ENCODE measurements at places on chromosomes 12 and 14.

DNA sequence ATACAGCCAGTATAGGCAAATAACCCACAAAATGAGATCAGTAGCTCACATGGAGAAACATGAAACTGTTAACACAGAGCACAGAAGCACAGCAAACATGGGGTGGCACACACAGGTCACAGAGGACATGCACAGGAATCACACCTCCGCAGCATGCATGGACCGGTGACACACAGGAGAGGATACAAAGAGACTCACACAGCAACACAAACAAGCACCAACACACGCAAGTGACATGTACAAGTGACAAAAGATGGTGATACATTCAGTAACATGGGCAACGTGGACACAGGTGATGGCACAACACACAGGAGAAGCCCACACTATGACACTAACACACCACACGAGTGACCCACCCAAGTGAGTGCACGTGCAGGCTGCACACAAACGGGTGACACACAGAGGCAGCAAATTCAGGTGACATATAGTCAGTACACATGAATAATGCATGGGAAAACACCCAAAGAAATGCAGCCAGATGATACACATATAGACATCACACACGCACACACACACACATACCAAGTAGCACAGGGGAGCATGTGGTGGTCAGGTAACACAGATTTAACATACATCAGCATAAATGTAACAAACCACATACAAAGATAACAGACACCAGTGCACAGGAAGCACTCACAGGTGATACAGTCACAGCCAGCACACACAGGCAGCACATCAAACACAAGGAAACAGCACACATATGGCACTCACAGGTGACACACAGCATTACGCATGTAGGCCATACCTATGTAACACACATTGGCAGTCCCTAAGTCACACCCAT is 216.0 kb upstream of the SFSWAP start:
- no peak for DNase-seq

DNA sequence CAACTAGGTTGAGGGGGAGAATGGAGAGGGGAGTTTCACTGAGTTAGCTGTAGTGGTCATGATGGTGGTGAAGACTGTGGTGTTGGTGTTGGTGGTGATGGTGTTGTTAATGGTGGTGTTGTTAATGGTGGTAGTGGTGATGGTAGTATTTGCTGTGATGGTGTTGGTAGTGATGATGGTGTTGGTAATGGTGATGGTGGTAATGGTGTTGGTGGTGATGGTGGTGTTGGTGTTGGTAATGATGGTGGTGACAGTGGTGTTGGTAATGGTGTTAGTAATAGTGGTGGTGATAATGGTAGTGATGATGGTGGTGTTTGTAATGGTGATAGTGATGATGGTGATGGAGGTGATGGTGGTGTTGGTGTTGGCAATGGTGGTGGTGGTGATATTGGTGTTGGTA is 9.1 kb downstream of the C1R start:
- DNase-seq, result no peak

- DNase-seq, result no peak
Observed at GRCh38 chr14:68014771-68015170, 195.2 kb downstream of the RAD51B start.

DNA sequence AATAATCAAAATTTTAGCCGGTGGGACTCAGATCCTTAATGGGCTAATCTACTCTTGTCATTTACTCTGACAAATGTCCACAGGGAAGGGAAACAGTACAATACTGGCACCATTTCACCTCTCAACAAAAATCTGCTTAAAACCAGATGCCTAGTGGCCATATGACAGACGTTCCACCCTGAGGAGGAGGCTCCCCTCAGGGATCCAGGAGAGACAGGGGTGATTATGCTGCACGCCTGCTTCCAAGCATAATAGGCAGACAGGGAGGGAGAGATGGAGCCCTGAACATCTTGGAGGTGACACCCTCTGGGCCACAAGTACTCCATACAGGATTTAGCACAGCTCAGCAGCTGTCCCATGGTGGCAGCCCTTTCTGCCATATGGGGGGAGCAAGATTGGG is 24.8 kb upstream of the AKAP6 start:
- no peak for DNase-seq

DNA sequence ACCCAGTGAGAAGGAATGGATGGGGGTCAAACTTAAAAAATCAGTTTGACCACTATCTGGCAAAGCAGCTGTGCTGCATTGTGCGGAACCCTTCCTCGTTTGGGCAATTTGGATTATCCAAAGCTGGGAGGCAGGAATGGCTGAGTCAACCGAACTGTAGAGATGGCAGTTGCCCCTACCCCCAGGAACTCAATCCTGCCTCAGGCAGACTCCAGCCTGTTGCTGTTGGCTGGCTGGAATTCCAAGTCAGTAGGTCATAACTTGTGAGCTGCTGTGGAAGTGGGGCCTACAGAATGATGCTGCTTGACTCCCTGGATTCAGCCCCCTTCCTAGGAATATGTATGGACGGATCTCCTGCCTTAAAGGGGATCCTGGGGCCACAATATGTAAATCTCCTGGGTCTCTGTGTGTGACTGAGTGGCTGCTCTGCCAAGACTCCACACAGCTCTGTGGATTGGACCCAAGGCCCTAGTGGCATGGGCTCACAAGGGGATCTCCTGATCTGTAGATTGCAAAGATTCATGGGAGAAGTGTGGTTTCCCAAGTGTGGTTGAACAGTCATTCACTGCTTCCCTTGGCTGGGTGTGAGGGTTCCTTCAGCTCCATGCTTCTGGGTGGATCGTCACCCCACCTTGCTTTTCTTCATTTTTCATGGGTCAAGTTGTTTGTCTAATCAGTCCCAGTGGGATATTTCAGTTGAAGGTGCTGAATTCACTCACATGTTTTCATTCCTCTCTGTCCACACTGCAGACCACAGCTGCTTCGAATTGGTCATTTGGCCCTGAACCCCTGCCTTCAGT is 19.2 kb downstream of the LUM start:
- DNase-seq, result no peak

DNA sequence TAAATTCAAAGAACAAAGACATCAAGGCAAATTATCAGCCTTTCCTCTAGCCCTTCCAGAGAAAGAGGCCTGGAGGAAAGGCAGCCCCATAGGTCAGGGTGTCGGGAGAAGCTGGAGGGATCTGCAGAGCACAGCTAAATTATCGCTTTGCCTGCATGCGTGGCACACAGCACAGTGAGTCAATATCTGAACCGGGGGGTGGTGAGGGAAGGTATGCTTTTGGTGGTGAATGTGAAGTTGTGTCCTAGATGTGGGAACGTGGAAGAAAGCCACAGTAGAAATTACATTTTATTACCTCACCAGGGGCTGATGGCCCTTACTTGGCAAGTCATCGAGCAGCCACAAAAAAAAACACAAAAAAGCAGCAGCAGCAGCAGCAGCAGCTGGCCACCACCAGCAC is 243.2 kb downstream of the EGLN3 start:
- DNase-seq, result no peak

All from uterus (tissue), 4 donors.